ENCODE measurements at places on chromosomes 4 and X. TPM values are rescaled to one million over a fixed set of nuclear protein-coding genes. Genes with fewer than 3 reads are reported as not detected.

Gene COL25A1
- 0.85 TPM for total RNA-seq

Gene IL2
- not detected for total RNA-seq

Gene TMPRSS11A
- not detected for total RNA-seq

Gene SLC6A14
- not detected for total RNA-seq

Gene CT45A8
- not detected for total RNA-seq

Gene CT45A3
- total RNA-seq = not detected

Gene PNCK
- 1.6 TPM for total RNA-seq

Gene SPACA5
- not detected for total RNA-seq

Gene DAPP1
- total RNA-seq = 0.98 TPM

Gene MAGEA4
- total RNA-seq = not detected

Gene AMBN
- total RNA-seq = not detected

Gene CNKSR2
- total RNA-seq = 5.2 TPM

Gene PLAC8
- not detected for total RNA-seq

Gene PCDH10
- total RNA-seq = not detected

Gene BMPR1B
- total RNA-seq = 0.92 TPM

Gene GLRB
- total RNA-seq = 2.1 TPM

Gene MAGED4B
- total RNA-seq = 0.58 TPM

Gene GPR50
- not detected for total RNA-seq

Gene TMEM150C
- 13.5 TPM for total RNA-seq

Gene CLTRN
- not detected for total RNA-seq

Gene KCTD8
- total RNA-seq = 0.91 TPM

Gene RBMX2
- total RNA-seq = 12.4 TPM

Gene PAGE2
- not detected for total RNA-seq

Gene ANOS1
- 13.5 TPM for total RNA-seq

Gene ZNF518B
- total RNA-seq = 23.2 TPM

Gene HSFX2
- total RNA-seq = 0.49 TPM

Gene TMPRSS11B
- not detected for total RNA-seq

Gene AFAP1
- total RNA-seq = 8.6 TPM

Gene SPARCL1
- total RNA-seq = 357 TPM

Gene CORIN
- total RNA-seq = 0.49 TPM
